Kidney epithelial cell (primary cell): ENCODE measurements at places on chromosomes 16 and 17.
A peak's percentile ranks its signal among the peaks of the same experiment; 100 is the strongest.

DNA sequence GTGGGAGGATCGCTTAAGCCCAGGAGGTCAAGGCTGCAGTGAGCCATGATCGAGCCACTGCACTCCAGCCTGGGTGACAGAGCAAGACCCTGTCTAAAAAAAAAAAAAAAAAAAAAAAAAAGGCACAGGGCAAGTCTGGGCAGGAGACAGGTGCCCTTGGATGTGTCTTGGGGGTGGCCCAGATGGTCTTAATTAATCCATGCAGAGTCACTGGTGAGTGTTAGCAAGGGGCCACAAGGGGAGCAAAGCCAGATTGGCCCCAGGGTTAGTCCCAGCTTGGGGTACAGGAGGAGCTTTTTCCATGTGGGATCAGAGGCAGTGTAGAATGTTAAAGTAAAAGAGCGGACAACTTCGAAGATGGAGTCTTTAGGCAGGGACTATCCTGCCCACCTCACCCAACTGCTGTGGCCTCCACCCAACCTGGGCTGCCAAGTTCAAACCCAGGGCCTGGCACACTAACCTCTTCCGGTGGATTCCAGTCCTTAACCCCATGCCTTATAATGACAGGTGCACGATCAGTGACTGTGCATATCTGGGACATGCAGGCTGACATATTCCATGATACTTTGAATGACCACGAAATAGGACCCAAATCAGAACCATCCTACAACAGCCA, 32.2 kb upstream of the MFSD6L start:
- DNase-seq: no peak

GRCh38 chr17:30586818-30587595, 109.8 kb downstream of the GOSR1 start:
- DNase-seq: no peak

DNA sequence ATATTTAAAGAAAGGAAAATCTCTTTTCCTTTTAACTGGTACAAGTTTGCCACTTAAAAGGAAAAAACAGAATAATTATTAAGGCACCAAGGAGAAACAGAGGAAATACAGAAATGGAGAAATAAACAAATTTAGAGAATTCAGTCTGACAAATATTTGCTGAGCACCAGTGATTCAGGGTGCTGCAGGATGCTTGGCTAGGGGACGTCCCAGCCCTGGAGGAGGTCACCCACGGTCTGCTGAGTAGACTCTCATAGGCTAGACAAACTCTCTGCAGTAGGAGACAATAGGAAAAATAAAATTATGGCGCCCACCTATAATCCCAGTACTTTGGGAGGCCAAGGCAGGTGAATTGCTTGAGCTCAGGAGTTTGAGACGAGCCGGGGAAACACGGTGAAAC, 15.9 kb downstream of the C1QTNF1 start:
- no peak for DNase-seq

DNA sequence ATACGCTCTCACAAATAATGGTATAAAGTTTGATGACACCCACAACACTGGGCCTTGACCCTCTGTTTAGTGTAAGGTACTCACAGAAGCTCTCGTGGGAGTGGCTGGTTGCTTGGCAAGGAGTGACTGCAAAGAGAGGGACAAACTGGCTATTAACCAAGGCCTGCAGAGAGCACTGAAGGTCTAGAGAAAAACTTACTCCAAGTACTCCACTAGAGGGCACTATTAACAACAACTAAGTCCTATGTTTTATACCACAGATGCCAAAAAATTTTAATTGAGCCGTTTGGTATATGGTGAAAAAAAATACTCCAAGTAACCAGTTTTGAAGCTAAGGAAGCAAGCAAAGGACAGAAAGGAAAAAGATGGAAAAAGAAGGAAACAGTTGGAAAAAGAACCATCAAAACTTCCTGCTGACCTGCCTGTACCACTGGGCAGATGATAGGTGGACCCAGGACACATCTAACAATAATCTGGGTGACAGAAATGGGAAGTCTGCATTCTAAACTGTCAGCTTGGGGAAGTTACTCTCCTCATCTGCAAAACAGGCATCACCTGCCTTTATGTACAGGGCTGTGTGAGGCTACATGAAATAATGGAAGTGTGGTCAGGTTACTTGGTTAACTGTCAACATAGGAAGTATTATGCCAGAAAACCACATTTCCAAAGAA, 23.2 kb downstream of the DYNC1LI2 start:
- DNase-seq: no peak

DNA sequence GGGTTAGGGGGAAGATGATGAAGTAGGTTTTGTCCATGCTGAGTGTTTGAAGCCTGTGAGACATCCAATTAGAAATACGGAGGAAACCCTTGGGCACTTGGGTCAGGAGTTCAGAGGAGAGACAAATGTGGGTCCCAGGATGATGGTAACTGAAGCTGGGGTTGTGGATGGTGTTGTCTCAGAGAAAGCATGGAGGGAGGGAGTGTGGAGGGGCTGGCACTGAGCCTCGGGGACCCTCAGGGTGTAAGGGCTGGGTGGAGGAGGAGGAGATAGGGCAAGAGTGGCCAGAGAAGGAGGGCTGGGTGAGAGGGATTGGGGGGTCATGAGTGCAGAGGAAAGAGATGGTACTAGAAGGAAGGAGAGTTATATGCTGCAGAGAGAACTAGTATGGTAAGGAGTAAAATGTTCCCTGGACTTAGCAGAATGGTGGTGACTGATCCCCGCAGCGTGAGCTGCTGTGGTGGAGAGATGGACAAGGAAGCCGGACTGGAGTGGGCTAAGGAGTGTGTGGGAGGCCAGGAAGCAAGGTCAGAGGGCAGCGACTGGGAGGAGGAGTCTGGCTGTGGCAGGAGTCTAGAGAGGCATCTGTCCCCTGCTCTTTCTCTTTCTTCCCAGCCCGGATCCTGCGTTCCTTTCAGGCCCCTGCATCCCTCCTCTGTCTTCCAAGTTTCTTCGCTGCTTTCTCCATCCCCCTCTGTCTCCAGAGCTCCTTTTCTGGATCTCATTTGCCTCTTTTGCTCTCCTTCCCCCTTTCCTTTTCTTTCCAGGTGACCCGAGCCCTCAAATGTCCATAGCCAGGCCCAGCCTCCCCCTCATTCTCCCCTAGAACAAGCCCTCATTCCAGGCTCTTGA, 3.9 kb upstream of the COL1A1 start:
- DNase-seq: no peak

- DNase-seq: no peak
Measured at GRCh38 chr17:61058066-61058465, 341.6 kb upstream of the TBX2 start.

DNA sequence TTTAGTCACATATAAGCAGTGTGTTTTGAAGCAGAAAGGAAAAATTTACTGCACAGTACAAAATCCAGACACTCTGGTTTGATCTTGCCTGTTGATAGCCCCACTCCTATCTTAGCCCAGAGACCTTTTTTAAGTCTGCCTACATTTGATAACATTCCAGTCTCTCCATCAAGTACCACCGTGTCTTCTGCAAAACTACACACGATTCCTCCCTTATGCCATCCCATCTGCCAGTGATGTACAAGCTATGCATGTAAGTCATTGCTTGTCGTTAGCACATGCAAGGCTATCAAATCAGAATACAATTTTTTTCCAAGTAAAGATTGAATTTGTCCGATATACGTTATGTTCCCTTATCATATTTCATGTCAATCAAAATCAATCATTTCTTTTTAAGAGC, 14.9 kb downstream of the SHCBP1 start:
- DNase-seq: no peak

- peak; percentile 70 for DNase-seq
Measured at GRCh38 chr16:67396159-67397035, 3.1 kb upstream of the TPPP3 start.

DNA sequence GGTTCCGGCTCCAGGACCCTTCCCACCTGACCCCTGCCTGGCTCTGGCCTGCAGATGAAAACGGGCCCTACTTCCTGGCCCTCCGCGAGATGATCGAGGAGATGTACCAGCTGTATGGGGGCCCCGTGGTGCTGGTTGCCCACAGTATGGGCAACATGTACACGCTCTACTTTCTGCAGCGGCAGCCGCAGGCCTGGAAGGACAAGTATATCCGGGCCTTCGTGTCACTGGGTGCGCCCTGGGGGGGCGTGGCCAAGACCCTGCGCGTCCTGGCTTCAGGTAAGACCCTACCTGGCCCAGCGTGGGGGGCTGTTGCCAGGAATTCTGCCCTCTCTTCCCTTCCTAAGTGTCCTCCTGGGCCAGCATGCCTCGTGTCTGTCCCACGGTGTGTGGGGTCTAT, 8.6 kb upstream of the SLC7A6 start:
- no peak for DNase-seq

GRCh38 chr17:50904518-50905459, 38.6 kb upstream of the TOB1 start:
- no peak for DNase-seq

- no peak for DNase-seq
Measured at GRCh38 chr17:28367641-28368305, 2.3 kb downstream of the VTN start.
